ENCODE measurements at places on chromosomes 5 and 9.

- DNase-seq: no peak
These were observed 33.4 kb upstream of the AKNA start for GRCh38 chr9:114421147-114421546.

- DNase-seq: no peak
These were observed 310.3 kb downstream of the TRIM36 start for GRCh38 chr5:114859438-114859735.

DNA sequence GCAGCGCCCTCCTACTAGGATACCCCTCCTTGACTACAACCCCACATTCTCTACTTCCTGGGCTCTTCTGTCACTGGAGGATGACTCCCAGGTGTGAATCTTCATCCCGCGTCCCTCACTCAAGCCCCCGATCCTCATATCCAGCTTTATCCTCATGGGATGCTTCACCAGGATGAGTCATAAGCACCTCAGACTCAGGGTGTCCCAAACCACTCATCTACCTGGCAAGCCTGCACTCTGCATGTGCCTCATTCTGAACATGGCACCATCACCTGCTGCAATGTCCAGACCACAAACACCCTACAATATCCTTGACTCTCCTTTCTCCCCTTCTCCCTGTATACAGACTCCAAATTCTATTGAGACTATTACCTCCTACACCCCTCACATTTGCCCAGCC lies 1.5 kb upstream of the TGFBI start:
- no peak for DNase-seq

GRCh38 chr9:124077915-124078572 lies 66.5 kb downstream of the LHX2 start:
- no peak for DNase-seq

DNA sequence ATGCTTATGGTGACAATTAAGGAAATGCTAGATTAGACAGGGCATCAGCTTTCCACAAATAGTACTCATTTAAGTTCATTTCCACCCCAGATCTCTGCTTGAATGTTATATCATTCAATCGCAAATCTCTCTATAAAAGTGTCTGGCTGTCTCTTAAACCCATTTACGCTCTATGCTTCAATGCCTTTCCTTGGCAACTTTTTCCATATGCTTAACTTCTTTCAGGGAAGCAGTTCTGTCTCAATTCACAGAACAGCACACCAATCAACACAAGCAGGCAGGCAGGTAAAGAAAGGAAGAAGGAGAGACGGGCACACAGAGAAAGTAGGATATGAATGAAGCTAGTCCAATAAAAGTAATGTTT lies 243.1 kb downstream of the DENND1A start:
- DNase-seq: no peak

DNA sequence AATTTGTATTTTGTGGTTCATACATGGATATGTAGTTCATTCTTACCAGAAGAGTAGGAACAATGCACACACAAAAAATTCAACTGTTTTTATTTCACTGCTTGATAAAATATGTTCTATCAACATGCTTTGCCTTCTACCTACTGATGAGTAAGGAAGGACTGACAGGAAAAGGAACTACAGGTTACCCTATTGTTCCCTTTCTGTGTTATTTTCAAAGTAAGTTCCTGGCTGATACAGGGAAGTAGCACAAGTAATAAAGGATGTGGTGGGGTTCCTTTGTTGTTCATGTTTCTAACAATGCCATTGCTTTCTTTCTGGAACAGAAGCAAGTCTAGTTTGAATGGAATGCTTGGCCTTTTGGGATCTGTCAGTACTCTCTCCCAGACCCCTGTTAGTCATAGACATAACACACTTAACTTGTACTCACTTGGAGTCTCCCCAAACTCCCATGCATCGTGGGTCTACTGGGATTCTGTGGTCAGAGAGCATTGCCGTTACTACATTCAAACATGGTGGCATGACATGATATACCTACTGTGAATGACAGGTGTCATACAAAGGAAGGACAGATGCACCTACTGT lies 20.2 kb upstream of the ALDOB start:
- no peak for DNase-seq

GRCh38 chr5:143314659-143315058 lies 88.8 kb downstream of the NR3C1 start:
- DNase-seq: no peak

DNA sequence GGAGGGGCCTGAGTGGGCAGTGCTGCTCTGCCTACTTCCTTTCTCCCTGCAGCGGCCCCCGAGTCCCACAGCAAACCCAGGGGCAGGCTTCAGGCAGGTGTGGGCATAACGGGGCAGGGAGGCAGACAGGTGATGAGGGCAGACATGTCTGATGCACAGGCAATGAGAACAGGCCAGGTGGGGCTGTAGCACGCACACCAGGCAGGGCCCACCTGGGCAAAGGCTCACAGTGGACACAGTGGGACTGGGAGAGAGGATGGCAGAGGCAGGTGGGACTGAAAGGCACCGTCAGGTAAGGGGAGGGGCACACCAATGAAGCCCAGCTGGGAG lies 5.8 kb downstream of the LTC4S start:
- no peak for DNase-seq

- DNase-seq: no peak
These were observed 95.3 kb upstream of the IER5L start for GRCh38 chr9:129273136-129273895.

DNA sequence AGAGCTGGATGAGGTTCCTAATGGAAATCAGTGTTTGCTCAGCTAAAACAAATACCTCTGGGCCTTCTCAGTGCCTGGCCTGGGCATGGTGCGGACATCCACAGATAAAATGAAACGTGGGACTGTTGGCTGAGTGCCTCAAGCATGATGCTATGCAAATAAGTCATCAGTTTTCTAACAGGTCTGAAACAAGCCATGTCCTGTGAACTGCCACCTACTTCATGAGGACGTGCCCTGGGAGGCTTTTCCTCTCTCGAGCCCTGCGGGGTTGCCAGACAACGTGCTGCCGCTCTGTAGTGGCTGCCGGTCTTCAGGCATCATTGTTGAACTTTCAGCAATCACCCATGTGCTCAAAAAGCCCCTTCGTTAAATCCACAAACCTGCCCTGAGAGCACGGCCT lies 240.4 kb upstream of the IRX2 start:
- DNase-seq: no peak

- no peak for DNase-seq
These were observed 92.8 kb upstream of the PITX1 start for GRCh38 chr5:135126688-135127438.

GRCh38 chr5:128591598-128592455 lies 53.8 kb upstream of the FBN2 start:
- DNase-seq: no peak

DNA sequence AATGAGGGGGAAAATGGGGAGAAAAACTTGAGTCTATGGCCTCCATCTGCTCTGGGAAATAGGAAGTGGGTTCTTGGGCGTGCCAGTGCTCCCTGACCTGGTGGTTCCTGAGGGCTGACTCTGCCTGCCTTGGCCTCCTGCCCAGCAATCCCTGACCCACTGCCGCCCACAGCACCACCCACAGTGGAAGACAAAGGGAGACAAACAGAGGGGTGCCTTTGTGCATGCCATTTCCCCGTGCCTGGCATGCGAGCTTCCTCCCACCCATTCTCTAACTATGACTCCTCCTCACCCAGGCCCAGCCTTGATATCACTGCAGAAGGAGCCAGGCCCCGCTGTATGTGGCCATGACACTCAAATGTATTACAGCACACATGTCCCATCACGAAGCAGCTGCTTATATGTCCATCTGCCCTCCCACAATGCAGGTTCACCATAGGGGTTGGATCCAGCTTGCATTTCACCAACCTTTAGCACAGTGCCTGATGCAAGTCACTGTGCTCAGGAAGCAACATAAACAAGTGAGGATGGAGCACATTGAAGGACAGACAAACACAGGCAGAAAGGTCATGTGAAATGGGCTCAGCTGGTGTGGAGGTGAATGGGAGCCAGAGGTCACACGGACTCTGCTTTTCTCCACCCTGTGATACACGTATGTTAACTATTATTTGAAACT lies 84.4 kb downstream of the ADRB2 start:
- peak; percentile 31 for DNase-seq

- DNase-seq: no peak
These were observed 191.2 kb downstream of the DAB2IP start for GRCh38 chr9:121842612-121842978.

DNA sequence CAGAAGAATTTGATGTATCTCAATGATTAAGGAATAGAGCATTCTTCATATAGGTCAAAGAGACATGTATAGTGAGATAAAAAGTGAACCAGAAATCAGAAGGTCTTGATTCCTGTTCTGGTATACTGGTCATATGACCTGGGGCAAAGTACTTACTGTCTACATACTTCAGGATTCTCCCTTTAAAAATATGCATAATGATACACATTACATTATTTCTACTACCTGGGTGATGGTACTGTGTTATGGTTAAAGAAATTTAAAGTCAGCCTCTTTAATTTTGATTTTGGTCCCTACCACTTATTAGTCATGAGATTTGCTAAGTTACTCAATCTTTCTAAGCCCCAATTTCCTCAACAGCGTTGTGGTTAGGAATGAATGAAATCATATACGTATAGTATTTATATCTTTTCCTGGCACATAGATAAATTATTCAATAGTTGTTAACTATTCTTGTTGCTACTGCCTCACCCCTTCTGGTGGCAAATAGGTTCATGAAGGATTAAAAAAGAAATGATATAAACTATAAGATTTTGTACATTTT lies 984.1 kb downstream of the TLE4 start:
- DNase-seq: no peak

DNA sequence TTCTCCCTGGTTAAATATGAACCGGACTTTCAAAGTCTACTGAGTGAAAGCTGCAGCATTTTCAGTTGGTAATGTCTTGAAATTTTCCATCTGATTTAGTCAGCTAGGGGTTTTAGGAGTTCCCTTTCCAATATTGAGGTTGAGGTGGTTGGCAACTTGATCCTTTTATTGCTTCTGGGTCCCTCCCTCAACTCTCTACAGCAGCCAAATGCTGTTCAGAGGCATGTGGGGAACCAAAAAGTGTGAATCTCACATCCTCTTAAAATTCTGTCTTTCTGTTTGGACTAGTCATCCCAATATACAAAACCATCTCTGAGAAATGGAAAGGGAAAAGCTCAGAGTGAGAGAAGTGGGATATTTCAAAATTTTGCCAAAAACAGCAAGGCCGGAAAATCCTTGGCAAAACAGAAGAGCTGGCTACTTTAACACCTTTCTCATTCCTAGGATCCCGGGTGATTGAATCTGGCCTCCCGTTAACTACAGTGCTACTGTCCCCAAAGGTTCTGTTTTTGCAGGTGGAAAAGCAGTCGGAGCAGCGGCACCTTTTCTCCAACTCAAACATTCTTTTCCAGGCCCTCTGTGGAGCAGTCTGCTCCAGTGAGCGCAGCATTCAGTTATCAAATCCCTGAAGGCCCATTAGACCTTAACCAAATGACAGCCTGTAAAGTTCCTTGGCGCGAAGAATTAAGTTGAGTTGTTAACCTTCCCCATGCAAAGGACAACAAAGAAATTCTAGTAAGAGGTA lies 345.9 kb upstream of the NUDT12 start:
- no peak for DNase-seq

- DNase-seq: no peak
These were observed 419.0 kb downstream of the GADD45G start for GRCh38 chr9:90023861-90024260.

- no peak for DNase-seq
These were observed 32.4 kb upstream of the RPL26L1 start for GRCh38 chr5:172926796-172927195.

- no peak for DNase-seq
These were observed 291.4 kb upstream of the ISL1 start for GRCh38 chr5:51091816-51092215.

GRCh38 chr5:17203329-17204132 lies 13.9 kb upstream of the BASP1 start:
- DNase-seq: peak; percentile 66

GRCh38 chr9:93463638-93464248 lies 10.4 kb upstream of the FAM120AOS start:
- no peak for DNase-seq

DNA sequence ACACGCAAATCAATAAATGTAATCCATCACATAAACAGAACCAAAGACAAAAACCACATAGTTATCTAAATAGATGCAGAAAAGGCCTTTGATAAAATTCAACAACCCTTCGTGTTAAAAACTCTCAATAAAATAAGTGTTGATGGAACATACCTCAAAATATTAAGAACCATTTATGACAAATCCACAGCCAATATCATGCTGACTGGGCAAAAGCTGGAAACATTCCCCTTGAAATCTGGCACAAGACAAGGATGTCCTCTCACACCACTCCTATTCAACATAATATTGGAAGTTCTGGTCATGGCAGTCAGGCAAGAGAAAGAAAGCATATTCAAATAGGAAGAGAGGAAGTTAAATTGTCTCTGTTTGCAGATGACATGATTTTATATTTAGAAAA lies 1946.3 kb upstream of the CDH9 start:
- DNase-seq: no peak

- no peak for DNase-seq
These were observed 855.2 kb downstream of the TLE4 start for GRCh38 chr9:80426992-80427391.

DNA sequence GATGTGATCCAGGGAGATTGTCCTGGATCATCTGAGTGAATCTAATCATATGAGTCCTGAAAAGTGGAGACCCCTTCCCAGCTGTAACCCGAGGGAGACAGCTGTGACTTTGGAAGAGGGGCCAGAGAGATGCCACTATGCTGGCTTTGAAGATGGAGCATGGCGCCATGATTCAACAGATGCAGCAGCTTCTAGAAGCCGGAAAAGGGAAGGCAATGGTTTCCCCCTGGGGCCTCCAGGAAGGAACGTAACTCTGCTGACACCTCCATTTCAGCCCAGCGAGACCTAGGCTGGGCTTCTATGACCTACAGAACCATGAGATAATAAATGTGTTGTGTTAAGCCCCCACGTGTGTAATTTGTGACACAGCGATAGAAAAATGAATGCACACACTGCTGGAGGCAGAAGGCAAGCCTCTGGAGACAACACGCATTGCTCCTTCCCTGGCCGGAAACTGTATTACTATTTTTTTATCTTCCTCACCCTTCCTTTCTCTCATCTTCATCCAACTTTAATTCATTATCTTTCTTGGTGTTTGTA lies 16.6 kb upstream of the SARDH start:
- DNase-seq: no peak

DNA sequence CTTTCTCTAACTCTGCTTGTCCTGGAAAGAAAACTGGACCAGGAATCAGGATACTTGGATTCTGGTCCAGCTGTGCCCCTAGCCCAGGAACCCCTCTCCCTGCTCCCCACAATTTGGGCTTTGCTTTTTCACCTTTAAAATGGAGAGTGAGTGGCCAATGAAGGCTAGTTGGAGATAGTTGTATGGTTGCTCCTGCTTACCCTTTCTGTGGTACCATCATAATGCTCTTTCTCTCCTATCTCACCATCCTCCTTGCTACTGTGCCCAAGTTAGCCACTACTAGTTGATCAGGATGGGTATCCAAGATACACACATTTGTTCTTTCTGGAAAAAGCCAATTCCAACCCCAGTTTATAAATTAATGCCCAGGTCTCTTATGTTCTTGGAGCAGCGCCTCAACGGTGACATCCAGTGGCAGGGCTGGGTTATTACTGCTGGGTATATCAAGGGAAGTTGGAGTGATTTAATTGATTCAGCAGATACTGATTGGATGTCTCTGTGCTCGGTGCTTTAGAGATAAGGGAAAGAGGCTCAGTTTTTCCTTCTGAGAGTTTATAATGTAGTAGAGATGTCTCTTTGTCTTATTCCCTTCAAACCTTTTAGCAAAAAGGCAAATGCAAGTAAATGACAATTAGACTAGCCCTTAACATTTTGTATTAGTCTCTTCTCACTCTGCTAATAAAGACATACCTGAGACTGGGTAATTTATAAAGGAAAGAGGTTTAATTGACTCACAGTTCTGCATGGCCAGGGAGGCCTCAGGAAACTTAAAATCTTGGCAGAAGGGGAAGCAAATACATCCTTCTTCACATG lies 38.5 kb downstream of the FAXDC2 start:
- DNase-seq: peak; percentile 89
